ENCODE measurements at places on chromosomes 3 and 15.

DNA sequence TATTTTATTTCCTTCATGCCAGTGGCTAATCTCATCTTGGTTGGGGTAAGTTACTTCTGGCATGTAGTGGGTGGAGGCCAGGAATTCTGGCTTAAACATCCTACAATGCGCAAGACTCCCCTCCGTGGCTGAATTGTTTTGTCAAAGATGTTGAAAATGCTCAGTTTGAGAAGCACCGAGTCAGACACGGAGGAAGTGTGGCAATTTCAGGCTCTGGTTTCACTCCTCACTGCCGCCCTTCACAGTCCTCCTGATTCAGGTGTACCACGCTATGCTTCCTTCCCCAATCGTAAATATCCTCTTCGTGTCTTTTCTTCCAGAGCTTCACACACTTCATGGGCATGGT lies 150.7 kb downstream of the OPA1 start:
- no peak for ATAC-seq

DNA sequence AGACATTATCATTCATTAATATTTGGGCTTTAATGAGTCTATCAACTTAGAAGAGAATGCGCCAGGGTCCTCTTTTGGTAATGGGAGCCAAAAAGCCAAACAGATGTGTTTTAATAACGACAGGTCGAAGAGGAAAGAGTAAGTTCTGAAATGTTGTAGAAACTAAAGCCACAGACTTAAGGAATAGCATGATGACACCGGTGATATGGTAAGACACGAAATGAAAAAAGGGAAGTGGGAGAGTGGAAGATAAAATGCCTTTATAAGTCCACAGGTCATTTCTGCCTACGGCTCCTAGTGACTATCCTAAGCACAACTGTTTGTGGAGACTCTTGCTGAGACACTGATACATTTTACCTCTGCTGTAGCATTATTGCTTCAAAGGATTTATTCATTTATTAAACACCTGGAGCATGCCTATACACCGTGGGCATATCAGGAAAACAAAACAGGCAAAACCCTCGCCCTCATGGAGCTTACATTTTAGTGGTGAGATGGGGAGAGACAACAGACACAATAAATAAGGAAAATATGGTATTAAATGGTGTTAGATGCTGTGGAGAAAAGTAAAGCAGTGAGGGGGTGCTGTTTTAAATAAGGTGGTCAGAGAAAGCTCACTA lies 11.7 kb upstream of the CD47 start:
- ATAC-seq: no peak

- no peak for ATAC-seq
Measured at GRCh38 chr3:63132461-63133250, 145.5 kb upstream of the SYNPR start.

DNA sequence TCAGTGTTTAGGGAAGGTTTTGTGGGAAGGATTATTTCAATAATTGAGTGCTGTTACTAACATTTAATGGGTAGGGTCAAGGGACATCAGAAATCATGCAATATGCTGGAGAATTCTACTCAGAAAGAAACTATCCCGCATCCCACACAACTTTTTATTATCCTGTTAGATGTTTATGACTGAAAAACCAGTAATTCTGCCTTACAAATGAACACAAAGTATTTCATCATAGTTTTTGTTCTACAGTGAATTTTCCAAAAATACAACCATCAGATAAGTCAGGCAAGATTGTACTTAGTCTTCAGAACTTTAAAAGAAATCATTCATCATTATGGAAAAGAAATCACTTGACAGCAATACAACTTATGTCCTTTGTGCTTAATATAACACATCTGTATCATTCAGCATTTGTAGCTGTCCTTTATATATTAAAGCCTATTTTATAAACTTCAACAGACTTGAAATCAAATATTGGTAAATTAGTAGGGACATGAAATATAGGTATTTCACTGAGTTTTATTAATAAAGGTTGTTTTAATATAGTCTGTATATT lies 61.9 kb downstream of the TRPM7 start:
- ATAC-seq: no peak

DNA sequence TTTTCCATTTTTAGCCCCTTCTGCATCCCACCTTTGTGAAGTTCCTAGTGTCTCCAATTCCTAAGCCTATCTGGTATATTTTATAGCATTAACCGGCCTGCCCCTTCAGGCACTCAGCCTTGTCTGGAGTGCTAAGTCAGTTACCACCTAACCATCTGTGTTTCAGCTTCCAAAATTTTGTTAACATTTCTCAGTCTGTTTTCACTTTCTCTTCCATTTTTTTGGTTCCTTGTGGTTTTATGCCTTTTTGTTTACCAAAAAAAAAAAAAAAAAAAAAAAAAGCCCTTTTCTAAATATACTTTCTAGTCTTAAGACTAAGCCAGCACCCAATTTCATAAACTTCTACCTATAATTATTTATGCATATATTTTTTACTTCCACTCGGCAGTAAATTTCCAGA lies 92.4 kb downstream of the CSNK1G1 start:
- ATAC-seq: no peak

DNA sequence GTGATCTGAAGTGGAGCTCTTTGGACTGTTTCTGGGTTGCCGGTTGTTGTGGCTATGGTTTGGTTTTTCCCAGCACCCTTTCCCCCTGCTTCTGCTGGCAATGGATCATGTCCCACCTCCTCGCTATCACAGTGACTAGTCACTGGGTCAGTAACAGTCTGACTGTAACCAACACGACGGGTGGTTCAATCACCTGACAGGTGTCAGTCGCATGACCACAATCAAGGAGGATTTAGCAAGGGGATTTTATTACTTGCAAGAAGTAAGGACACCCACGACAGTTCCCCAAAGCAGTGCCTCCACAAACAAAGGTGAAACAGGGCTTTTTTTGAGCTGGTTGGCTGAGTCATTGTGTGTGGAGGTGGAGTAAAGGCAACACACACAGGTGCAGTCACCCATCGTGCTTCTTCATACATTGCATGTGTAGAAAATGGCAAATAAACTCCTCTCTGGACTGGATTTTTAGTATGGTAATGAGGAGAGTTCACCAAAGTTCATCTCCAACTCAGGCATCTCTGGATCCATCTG lies 58.8 kb upstream of the FAM3D start:
- no peak for ATAC-seq

DNA sequence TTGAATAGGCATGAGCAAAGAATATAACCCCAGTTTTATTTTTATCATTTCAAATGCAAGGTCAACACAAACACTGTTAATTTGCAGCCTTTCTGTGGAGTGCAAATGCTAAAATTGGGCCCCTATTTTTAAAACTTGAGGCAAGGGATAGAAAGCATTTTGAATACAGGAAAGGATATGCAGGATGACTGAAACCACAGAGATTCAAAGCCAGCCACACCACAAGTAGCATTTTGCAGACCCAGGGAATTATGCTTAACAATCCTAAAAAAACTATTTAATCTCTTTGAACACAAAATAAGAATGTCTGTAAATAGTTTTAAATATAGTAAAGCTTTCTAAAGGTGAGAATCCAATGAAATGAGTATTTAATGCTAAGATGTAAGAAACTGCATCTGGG lies 62.9 kb upstream of the TRPC1 start:
- no peak for ATAC-seq

DNA sequence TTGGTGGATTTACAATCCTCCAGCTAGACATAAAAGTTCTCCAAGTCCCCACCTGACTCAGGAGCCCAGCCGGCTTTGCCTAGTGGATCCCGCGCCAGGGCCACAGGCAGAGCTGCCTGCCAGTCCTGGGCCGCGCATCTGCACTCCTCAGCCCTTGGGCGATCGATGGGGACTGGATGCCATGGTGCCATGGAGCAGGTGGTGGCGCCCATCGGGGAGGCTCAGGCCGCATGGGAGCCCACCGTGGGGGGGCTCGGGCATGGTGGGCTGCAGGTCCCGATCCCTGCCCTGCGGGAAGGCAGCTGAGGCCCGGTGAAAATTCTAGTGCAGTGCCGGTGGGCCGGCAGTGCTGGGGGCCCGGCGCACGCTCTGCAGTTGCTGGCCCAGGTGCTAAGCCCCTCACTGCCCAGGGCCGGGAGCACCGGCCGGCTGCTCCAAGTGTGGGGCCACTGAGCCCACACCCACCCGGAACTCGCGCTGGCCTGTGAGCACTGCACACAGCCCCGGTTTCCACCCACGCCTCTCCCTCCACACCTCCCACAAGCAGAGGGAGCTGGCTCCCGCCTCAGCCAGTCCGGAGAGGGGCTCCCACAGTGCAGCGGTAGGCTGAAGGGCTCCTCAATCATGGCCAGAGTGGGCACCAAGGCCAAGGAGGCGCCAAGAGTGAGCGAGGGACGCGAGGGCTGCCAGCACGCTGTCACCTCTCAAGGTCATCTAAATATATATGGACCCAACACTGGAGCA lies 38.8 kb upstream of the IGSF11 start:
- no peak for ATAC-seq

DNA sequence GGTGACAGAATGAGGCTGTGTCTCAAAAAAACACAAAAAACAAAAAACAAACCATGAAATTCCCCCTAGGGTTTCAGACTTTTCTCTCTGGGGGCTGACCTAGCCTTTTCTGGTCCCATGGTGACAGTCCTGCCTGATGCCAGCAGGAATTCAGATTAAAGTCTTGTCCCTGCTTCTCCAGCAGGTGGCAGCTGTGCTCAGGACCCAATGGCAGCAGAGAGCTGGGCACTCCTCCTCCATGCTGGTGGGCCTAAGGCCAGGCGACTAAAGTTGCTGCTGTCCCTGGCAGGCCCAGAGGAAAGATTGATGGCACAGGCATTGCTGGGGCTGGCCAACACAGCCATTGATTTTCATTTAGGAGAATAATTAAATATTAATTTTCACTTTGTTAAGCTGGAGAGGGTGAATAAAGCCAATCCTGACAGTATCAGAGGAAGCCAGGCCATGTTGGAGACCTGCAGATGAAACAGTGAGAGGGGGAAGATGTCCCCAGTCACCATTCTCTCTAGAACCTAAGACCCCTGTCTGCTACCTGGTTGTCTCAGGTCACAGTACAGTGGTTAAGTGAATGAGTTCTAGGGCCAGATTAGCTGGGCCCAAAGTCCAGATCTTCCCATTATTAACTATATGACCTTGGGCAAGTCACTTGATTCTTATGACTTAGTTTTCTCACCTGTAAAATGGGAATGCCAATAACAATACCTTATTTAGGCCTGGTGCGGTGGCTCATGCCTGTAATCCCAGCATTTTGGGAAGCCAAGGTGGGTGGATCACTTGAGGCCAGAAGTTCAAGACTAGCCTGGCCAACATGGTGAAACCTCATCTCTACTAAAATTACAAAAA lies 7.1 kb downstream of the CELF6 start:
- peak; percentile 84 for ATAC-seq

DNA sequence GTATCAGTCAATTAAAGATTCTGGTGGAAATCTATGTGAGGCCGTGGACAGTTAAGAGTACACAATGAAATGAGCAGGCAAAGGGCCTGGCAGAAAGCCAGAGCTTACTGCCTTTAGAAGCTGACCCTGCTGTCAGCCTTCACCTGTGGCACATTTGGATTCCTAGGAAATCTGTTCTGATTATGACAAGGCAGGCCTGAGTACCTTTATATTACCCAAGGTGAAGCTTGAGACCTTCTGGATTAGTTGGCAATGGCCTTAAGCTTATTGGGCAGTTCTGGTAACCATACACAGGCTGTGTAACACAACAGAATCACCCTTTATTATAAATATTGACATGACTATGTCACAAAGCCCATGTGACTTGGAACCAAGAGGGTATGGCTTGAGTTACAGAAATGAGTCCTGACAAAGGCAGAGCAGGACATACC lies 43.2 kb downstream of the NBEAL2 start:
- ATAC-seq: no peak

DNA sequence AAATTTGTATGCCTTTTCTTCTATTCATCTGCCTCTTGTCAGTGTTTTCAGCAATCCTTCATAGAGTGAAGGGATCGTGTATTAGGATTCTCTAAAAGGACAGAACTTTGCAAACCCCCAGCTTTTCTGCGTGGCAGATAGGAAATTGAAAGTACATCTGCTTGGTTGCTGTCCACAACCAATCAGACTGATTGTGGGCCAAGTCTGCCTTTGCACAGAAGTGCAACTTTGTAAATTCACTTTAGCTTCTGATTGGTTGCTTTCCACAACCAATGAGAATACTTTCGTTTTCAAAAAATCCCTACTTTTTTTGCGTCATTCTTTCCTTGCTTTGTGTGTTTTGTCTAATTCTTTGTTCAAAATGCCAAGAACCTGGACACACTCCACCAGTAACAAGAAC lies 847.4 kb downstream of the FHIT start:
- no peak for ATAC-seq

DNA sequence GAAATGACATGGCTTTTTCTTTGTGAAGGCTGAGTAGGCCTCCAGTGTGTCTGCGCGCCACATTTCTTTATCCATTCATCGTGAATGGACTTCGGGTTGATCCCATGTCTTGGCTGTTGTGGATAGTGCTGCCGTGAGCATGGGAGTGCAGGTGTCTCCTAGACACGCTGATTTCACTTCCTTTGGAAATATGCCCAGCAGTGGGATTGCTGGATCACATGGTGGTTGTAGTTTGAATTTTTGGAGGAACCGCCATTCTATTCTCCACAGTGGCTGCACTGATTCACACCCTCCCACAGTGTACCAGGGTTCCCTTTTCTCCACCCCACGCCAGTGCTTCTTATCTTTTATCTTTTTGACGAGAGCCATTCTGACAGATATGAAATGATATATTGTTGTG lies 171.7 kb downstream of the NSMCE3 start:
- ATAC-seq: no peak

DNA sequence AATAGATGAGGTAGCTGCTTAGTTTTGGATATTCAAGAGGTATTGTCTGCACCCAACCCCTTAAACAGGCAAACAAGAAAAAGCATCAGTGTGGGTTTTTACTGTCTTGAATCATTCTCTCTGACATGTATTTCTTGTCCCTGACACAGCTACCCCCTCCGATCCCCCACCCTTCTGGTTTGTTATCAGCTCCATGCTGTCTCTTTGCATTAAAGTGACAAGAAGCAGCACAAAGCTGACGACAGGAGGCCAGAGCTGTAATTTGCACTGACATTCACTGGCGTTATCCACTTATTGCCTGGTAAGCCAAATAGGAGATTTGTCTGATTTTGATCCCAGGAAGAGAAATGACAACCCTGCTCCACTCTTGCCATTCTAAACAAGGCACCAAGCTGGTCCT lies 83.3 kb upstream of the SNRK start:
- no peak for ATAC-seq

DNA sequence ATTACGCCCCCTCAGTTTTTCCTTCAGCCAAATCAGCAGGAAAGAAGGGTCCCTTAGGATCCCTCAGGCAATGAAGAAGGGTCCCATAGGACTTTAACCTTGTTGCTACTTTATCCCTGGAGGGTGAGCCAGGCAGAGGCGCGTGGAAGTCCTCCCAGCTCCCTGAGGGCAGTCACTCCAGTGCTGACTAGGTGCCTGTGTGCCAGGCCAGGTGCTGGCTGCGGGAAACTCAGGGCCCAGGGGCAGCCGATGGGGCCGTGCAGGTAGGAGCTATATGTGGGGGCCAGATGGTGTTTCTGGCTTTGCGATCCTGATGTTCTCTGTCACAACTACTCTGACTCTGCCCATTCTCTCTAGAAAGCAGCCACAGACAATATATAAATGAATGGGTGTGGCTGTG lies 42.8 kb upstream of the IQSEC1 start:
- no peak for ATAC-seq

DNA sequence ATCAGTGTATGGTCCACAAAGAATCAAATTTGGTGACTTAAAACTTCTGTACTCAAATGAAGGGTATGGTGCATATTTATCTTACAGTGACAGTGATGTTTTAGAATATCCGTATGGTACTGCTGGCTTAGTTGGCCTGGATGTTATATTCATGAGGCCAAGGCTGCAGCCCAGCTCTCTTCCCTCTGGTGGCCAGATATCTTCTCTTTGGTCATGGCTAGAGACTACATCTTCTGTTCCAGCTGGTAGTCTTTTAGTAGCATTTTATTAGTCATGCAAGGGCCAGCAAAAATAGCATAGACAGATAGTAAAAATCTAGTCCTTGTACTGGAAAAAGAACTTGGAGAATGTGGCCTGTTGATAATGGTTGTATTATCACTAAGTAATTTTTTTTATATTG lies 124.0 kb upstream of the ROPN1 start:
- no peak for ATAC-seq
